COLO829 (cell line): ENCODE measurements at places on chromosomes 11 and 22.

GRCh38 chr22:46140989-46141928, 9.1 kb upstream of the PPARA start:
- DNase-seq, result no peak

DNA sequence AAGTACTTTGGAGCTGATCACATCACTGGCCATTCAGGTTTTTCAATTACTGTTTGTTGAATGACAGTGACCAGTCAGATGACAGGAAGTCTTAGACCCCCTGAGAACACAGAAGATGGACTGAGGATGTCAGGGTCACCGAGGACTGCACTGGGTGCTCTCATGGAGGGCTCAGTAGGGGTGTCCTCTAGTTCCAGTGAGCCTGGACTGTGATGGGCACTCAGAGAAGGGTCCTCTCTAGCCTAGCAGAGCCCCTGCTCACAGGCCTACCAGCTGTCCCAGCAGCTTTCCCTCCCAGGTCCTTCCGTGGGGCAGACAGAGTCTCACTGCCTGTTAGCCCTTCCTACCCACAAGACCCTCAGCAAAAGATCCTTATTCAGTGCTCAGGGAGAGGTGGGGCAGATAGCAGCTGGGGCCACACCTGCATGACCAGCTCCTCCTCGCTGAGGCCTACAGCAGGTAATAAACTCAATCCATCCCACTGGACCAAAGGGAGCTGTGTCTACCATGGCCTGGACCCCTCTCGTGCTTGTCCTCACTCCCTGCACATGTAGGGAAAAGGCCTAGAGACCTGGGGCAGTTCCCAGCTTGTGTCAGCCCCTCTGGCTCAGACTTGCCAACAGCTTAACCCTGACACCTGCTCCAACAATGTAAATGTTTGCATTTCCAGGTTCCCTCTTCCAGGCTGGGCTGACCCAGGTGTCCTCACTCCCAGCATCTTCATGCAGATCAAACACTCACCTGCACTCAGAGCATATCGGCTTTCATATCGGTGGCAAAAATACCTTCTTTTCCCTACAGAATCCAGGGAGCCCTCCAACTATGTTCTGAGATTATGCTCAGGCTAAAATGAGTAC, 25.2 kb upstream of the VPREB1 start:
- DNase-seq, result no peak

DNA sequence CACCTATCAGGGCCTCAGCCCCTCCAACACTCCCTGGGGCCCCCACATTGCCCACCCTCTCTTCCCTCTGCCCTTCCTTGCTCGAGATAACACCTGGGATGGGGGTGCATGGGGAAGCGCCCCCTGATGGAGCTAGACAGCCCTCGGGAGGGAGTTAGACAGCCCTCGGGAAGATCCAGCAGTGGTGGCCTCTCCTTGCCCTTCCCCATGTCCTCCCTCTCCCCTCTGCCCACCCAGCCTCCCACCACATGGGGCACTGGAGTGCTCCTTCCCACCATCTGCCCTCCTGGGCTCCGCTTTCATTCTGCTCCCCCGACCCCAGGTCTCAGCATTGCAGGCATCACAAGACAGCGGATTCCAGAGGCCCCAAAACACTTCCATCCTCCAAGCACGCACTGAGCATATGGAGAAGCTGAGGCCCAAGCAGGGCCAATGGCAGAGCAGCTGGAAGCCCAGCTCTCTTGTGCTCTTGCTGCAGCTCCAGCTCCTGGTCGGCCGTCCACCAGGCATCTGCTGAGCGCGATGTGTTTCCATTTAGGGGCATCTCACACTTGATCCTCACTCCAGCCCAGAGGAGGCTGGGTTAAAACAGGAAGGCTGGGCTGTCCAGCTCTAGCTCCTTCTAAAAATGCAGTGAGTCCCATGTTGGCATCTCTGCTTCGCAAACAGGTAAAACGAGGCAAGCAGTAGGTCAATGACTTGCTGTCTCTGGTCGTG, 65.6 kb downstream of the IGLL1 start:
- no peak for DNase-seq

- DNase-seq, result no peak
Observed at GRCh38 chr11:74462631-74463030, 4.7 kb downstream of the KCNE3 start.

DNA sequence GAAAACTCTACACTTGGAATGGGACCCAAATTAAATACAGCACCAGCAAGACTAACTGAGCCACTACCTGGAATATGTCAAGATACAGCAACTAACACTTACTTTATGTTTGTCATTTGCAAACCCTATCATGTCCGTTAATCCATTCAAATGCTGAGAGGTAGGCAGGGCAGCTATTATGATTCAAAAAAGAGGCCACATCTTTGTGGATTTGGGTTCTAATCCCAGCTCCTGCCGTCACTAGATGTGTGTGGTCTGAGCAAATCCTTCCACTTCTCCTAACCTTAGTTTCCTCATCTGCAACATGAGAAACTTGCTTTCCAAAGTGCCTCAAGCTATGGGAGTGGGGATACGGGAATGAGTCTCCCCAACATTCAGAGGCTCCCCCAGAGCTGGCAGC, 24.2 kb downstream of the FLI1 start:
- DNase-seq, result no peak

DNA sequence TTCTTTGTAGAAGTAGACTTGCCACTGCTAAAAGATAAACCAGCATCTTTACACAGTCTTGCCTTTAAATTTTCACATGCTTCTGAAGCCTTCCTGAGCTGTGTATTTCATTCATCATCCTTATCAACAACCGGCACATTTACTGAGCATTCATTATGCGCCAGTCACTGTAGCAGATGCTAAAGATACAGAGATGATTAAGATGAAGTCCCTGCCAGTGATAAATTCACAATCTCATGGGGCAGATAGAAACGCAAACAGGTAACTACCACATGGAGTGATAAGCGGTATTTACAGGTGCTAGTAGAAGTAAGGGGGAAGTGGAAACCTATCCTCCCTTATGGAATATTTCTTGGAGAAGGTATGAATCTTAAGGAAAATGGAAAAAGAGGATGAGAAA, 67.2 kb downstream of the PRCP start:
- no peak for DNase-seq
